Transverse colon (tissue), 4 donors: ENCODE measurements at places on chromosomes 7 and 10.
A peak's percentile ranks its signal among the peaks of the same experiment; 100 is the strongest.

DNA sequence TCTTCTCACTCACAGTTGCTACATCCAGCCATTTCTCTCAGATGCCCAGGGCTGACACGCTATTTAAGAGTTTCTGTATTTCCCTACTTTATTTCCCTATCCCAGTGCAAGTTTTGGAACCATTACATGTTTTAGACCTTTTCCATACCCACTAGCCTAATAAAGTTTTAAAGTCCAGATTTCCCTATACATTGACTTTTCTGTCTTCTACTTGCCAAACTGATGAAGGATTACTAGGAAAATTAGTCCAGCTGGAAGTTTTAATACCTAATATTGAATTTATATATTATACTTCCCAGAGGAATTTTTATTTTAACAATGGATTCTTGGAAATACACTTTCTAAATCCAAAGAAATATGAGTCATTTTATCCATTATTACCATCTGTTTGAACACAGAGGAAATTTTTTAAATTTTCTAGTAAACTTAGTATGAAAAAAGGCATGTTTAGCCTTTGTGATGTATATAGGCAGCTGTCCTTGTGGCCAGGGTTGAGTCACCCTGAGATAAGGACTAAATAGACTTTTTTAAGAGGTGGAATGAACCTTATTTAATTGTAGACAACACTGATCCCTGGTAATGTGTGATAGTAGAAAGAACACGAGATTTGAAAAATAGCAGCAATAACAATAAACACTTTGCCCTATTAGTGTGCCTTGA, 205.0 kb downstream of the TFEC start:
- no peak for DNase-seq

- no peak for DNase-seq
Measured at GRCh38 chr7:158452331-158452730, 135.3 kb downstream of the PTPRN2 start.

- no peak for DNase-seq
Measured at GRCh38 chr7:85815526-85815925, 628.7 kb upstream of the SEMA3D start.

DNA sequence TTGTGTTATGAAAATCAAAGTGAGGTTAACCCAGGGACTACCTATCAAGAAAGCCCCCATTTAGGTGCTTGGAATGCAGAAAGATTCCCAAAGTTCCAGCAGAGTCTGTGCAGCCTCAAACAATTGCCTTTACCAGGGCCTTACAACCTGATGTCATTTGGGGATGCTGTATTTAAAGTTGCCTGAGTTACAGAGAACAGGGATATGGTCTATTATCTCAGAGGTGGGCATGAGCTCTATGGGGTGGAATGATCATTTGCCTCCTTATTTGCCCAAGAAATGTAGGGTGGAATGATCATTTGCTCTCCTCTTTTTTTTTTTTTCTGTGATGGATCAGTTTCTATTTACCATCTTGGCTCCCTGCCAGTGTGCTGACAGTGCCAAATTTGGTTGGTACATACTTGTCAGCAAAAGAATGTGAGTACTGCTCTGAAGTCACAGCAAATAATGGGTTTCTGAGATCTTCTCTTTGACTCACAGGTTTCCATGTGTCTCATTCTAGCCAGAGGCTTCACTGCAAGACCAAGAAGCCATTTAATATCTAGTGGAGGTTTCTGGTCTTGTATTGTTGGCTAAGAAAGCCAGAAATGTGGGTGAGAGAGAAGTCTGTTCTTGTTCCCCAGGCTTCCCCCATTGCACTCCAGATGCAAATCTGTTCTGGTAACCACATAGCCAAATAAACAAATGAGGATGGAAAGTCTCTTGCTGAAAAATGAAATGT, 45.5 kb upstream of the ZNRF2 start:
- DNase-seq = peak; percentile 64

- DNase-seq = no peak
Measured at GRCh38 chr7:55975988-55976633, 11.7 kb downstream of the NIPSNAP2 start.

DNA sequence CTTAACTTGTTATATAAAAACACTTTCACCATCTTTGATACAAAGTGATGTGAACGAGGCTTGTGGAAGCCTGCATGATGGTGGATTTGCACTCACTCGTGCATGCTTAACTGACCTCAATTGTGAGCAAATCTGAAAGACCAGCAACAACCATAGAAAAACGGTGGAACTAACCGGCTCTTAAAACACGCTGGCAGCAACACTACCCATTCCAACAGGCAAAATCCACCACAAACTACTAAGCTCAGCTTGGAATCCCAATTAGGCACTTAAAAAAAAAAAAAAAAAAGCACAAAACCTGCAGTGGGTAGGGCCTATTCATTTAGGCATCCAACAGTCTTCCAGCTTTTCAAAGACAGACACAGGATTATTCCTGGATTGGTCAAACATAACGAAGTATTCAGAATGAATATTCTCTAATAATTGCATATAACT, 1.8 kb downstream of the GDI2 start:
- no peak for DNase-seq

- DNase-seq = no peak
Measured at GRCh38 chr7:55063061-55063460, 44.2 kb downstream of the EGFR start.

DNA sequence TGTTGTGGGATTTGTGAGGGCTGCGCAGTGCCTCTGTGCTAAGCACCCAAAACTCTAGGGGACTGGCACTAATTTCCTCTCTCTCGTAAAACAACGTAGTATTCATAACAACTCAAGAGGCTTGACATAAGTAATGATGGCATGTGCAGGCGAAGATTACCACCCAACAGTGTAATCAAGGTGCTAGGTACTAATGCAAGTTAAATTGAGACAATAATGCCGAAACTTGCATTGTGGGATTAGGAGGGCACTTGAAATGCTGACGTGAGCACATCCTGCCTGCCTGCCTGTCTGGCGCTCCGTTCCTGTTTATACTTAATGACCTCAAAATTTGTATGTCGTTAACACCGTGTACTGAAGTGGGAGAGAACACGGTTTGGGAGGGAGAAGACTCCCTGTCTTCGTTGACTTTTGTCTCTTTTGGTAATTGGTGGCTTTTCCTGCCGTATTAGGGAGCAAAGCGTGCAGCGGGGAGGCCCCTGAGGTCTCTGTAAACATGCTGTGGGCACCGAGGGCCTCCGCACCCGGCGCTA, 139.0 kb downstream of the MGMT start:
- peak; percentile 27 for DNase-seq
